ENCODE measurements at places on chromosomes 5 and 9.

- DNase-seq: no peak
Observed at GRCh38 chr5:77167695-77168121, 42.8 kb upstream of the PDE8B start.

DNA sequence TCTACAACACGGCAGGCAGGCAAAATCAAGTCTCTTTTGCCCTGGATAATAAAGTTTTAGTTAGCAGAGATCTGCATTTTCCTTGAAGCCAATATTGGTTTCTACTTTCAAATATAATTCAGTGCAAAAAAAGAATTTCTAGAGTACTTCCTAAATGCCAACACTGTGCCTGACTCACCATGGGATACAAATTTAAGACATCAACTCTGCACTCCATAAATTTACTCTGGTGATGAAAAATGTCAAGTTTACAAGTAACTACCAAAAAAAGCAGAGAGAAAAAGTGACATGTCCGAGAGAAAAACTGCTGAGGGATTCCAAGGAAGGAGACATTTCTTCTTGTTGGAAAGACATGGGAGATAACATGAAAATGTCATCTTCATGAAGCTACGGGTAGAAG lies 119.7 kb downstream of the RAPGEF6 start:
- DNase-seq: no peak

GRCh38 chr5:153793699-153794098 lies 245.0 kb downstream of the FAM114A2 start:
- no peak for DNase-seq

GRCh38 chr5:173314166-173314952 lies 13.9 kb downstream of the STC2 start:
- DNase-seq: no peak

GRCh38 chr9:9061627-9062026 lies 1262.0 kb upstream of the DMAC1 start:
- DNase-seq: no peak

- DNase-seq: no peak
Observed at GRCh38 chr5:31232273-31232888, 38.9 kb downstream of the CDH6 start.

GRCh38 chr5:2415678-2416077 lies 335.8 kb downstream of the IRX2 start:
- DNase-seq: no peak

GRCh38 chr5:172943283-172943841 lies 15.9 kb upstream of the RPL26L1 start:
- no peak for DNase-seq

- DNase-seq: no peak
Observed at GRCh38 chr9:77806741-77807140, 158.6 kb upstream of the GNA14 start.

GRCh38 chr5:35324201-35324600 lies 93.9 kb upstream of the PRLR start:
- no peak for DNase-seq

DNA sequence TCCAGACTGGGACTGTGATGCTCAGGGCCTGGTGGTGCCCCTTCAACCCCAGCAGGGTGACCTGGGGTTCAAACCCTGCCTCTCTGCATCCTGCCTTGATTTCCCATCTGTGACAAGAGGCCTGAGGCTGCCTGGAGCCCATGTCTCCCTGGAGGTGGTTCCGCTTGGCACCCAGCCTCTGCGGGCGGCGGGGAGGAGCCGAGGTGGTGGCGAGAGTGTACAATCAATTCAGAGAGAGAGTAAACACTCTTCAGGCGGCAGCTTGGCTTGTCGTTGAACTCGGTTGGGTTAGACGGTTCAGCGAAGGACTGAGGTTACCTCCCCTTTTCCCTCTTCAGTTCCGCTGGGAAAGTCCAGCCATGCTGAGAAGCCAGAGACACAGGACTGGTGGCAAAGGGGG lies 39.3 kb downstream of the NTNG2 start:
- no peak for DNase-seq

- no peak for DNase-seq
Observed at GRCh38 chr9:89933578-89933977, 328.8 kb downstream of the GADD45G start.

- no peak for DNase-seq
Observed at GRCh38 chr5:114311968-114312367, 49.9 kb upstream of the KCNN2 start.

GRCh38 chr9:14030375-14031059 lies 283.4 kb downstream of the NFIB start:
- no peak for DNase-seq

- DNase-seq: no peak
Observed at GRCh38 chr5:180639741-180640610, 9.4 kb downstream of the FLT4 start.

DNA sequence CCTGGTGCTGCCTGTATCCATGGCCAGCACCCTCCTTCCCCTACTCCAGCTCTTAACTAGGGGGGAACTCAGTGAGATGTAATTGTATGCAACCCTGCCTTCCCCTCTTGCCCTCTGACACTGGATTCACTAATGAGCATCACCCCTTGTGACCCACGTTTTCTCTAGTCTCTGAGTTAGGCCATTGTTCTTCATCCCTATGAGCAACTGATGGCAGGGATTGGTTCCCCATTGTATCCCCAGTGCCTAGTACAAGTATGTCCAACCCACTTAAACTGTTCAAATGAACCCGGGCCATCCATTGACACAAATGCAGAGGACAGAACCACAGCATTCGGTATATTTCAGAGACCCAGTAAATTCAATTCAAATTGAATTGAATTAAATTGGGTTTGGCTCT lies 77.6 kb upstream of the ASTN2 start:
- DNase-seq: no peak

DNA sequence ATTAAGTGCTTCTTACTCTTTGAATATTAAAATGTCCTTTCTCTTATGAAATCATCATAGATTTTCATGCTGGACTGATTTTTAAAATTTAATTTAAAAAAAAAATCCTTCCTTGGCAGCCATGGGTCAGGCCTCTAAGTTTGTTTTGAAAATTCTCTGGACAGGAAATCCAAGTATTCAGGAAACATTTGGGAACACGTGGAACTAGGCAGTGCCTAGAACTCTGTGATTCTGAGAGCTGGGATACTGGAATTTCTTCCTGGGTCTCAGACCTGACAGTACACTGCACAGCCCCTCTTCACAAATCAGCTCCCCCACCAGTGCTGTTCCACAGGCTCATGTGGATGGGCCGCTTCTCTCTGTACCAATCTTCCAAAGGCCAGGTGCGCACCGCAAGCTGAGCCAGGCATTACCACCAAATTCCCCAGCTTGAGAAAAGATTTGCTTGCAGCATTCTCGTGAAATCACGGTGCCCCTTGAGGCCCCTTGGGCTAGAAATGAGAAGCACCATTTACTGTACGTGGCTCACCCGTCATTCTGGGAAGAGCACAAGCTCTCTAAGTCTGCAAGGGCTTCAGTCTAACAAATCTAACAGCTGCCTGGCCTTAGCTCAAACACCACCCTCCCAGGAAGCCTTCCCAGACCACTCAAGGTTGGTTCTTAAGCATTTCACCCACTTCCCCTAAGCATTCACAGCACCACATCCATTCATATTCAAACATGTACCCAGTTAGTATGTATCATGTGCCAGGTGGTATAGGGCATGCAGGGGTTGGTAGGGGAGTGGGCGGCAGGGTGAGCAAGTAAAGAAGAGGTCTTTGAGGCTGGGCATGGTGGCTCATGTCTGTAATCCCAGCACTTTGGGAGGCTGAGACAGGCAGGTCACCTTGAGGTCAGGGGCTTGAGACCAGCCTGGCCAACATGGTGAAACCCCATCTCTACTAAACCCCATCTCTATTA lies 26.5 kb downstream of the B4GALT1 start:
- DNase-seq: no peak

- no peak for DNase-seq
Observed at GRCh38 chr9:111050819-111051218, 12.5 kb upstream of the LPAR1 start.

- no peak for DNase-seq
Observed at GRCh38 chr9:109894473-109894872, 114.5 kb downstream of the PALM2AKAP2 start.

GRCh38 chr5:168829922-168830417 lies 250.8 kb upstream of the PANK3 start:
- DNase-seq: no peak

DNA sequence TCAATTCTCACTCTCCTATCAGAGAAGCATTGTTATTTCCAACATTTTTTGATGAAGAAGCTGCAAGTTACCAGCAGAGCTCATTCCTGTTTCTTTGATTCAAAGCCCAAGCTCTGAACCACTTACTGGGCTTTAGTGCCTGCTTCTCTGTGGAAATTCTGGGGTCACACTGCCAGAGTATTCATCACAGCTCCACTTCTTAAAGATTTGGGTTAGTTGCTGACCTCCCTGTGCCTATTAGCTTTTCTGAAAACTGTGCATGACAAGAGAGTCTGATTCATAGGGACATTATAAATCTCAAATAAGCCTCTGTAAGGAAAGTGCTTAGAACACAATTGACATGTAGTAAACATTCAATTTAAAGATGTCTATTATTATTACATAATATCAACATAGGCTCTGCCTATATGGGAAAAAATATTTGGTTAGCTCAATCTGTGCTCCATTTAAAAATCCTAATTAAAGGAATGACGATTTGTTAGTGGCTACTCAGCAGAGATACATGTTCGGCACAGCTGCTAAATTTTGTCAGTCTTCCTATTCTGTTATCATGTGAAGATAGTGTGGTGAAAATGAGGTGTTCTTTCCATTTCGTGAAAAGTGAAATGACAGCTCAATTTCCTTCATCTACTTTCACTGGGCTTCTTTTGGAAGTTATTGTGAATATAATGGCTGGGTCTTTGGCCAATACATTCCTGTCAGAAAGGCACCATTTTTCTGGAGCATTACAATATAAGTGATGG lies 293.0 kb downstream of the KCTD16 start:
- no peak for DNase-seq

DNA sequence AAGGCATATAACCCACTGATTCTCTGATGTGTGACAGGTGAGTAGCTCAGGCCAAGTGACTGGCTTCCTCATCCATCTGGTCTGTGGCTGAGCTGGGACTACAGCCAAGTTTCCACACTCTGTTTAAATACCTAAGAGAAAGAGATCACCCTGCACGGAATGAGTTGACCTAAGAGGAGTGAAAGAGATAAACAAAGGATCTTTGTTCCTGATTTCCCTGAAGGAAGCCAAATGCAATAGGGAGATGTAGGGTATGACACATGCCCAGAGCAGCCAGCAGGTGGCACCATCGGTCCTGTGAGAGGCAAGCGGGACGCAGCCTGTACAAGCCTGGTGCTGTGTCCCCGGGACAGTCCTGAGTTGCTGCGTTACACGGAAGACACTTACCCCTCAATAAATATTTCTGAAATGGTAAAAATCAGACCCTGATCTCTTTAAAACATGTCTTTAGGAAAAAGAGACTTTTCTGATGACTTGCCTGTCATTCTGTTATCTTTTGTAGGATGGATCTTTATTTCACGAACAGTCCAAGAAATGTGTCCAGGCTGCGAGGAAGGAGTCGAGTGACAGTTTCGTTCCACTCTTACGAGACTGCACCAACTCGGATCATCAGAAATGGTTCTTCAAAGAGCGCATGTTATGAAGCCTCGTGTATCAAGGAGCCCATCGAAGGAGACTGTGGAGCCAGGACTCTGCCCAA lies 41.1 kb downstream of the GALNT12 start:
- DNase-seq: peak; percentile 62

GRCh38 chr5:143652108-143652700 lies 159.8 kb upstream of the HMHB1 start:
- no peak for DNase-seq

DNA sequence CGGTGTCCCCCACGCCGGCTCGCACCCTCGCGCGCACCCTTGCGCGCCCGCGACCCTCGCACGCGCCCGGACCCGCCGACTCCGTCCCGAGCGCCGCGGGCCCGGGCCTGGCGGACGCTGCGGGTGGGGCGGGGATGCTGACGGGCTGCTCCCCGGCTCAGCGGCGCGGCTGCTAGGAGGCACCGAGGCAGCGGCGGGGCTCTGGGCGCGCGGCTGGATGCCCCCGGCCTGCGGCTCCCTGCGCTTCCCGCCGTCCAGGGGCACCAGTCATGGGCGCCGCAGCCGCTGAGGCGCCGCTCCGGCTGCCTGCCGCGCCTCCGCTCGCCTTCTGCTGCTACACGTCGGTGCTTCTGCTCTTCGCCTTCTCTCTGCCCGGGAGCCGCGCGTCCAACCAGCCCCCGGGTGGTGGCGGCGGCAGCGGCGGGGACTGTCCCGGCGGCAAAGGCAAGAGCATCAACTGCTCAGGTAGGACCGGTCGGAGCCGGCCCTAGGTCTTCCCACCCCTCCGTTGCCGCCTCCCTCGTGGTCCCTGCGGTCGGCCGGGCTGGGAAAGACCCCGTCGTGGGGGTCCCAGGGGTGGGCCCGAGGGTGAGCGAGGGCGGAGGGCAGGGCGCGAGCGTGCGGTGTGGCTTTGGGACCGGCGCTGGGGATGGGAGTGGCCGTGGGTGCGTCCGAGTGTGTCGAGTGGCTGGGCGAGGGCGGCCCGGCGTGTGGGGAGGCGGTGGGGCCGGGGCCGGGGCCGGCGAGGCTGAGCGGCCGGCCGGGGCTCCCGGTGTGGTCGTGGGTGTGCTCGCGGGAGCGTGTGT lies 530 bp downstream of the TMEFF1 start:
- DNase-seq: peak; percentile 33

DNA sequence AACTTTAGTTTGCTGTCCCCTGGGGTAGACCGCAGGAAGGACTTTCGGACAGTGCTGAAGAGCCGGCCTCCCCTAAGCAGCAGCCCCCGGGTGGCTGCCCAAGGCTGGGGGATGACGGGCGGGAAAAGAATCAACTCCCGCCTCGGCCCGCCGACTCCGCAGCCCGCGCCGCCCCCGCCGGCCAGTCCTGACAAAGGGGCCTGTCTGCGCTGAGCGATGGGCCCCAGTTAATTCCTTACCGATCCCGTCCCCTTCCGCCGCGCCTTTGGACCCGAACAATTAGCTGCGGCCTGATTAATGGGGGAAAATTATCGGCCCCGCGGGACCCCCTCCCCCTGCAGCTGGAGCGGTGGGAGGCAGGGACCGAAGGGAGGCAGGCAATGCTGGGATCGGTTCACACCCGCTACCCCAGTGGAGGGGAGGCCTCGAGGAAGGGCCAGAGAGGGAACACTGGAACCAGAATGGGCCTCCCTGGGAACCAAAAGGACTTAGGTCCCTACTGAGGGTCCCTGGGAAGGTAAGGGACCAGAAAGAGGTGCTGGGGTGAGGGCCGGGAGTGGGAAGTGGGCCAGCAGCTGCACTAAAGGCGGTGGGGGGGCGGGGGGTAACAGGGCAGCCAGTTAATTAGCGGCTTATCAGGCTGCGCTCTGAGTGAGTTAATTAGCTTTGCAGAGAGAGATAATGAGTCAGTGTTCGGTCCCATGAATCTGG lies 4.2 kb downstream of the ARID3C start:
- DNase-seq: no peak

GRCh38 chr9:87713988-87714330 lies 12.0 kb upstream of the CTSL start:
- no peak for DNase-seq

DNA sequence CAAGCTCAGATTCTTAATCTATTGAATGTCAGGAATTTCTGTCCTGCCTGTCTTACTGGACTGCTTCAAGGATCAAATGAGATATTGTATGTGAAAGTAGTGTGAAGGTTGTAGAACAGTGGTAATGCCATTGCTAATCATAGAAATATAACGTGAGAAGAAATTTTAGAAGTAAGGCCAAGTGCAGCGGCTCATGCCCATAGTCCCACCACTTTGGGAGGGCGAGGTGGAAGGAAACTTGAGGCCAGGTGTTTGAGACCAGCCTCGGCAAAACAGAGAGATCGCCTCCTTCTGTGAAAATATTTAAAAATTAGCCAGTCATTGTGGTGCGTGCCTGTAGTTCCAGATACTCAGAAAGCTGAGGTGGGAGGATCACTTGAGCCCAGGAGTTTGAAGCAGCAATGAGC lies 5.1 kb upstream of the HSPA5 start:
- DNase-seq: no peak
